ENCODE measurements at places on chromosomes 12 and 14.

DNA sequence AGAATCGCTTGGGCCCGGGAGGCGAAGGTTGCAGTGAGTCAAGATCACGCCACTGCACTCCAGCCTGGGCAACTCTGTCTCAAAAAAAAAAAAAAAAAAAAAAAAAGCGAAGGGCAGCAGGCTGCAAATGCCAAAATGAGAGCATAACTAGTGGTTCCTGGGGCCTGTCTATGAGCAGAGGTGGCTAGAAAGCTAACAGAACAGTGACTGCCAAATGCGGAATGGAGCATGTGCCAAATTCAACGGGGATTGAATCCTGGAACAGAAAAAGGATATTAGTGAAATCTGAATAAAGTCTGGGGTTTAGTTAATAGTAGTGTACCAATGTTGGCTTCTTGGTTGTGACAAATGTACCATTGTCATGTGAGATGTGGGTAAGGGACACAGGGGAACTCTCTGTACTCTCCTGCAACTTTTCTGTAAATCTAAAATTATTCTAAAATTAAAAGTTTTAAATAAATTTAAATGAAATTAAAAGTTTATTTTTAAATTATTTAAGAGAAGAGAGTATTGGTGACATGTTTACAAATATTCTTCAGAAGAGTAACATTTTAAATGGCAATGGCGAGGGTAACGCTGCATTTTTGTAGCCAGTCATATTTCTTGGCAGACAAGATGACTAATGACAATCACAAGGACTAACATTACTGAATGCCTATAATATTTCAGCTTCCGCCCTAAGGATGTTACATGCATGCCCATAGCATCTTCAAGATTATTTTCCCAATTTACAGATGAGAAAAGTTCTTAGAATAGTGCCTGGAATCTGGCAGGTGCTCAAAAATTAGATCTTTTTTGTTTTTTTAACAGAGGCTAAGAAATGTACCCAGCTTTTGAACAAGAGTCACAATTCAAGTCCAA is 28.9 kb upstream of the NUDT4 start:
- no peak for DNase-seq

GRCh38 chr12:105078712-105079570 is 5.3 kb downstream of the ALDH1L2 start:
- no peak for DNase-seq

- DNase-seq, result no peak
These were observed 4.3 kb upstream of the PPP2R5C start for GRCh38 chr14:101757064-101757838.

DNA sequence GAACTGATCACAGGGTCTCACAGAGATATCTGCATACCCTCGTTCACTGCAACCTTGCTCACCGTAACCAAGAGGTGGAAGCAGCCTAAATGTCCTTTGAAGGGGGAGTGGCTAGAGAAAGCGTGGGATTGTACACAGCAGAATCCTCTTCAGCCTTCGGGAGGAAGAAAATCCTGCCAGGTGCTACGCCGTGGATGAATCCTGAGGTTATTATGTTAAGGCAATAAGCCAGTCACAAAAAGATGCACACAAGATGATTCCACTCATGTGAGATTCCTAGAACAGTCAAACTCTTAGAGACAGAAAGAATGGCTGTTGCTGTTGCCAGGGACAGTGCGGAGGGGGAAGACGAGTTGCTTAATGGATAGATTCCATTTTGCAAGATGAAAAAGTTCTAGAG is 39.6 kb upstream of the SFSWAP start:
- no peak for DNase-seq

DNA sequence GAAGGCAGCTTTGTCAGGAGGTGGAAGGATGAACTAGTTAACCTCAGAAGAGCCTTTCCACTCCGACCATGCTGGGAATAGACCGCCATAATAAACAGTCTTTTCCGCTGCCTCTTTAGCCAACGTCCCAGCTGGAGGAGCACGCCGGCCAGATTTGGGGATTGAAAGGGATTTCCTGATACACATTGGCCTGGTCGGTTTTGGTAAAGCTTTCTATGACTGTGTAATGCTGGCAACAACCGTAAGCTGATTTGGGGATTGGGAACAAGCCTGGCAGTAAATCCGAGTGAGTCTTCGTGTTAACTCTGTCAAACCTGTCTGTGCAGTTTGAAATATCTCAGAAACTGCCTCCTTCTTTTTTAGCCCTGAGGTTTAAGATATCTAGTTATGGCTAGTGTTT is 87.0 kb downstream of the DAD1 start:
- no peak for DNase-seq

- DNase-seq, result no peak
These were observed 40.3 kb upstream of the RCOR1 start for GRCh38 chr14:102551995-102552705.

- DNase-seq, result no peak
These were observed 41.0 kb upstream of the FOXJ2 start for GRCh38 chr12:7991535-7991934.

DNA sequence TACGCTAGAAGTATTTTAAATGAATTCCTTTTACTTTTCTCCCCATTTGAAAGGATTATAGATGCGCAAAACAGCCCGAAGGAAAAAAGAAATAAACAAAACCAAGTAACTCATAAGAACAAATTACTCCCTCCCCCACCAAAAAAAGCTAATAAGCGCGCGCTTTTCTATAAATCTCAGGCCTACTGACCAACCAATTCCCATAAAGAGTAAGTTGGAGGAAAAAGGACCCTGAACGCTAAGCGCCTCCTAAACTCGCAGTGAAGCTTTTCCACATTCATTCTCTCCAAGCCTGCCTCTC is 588 bp downstream of the MBIP start:
- no peak for DNase-seq

DNA sequence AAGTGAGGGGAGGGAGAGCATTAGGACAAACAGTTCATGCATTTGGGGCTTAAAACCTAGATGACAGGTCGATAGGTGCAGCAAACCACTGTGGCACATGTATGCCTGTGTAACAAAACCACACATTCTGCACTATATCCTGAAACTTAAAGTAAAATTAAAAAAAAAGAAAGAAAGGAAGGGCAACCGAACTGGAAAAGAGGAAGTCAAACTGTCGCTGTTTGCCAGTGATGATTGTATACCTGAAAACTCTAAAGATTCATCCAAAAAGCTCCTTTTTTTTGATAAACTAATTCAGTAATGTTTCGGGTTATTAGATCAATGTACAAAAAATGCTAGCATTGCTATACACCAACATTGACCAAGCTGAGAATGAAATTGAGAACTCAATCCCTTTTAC is 259.0 kb upstream of the ALG10 start:
- DNase-seq, result no peak

DNA sequence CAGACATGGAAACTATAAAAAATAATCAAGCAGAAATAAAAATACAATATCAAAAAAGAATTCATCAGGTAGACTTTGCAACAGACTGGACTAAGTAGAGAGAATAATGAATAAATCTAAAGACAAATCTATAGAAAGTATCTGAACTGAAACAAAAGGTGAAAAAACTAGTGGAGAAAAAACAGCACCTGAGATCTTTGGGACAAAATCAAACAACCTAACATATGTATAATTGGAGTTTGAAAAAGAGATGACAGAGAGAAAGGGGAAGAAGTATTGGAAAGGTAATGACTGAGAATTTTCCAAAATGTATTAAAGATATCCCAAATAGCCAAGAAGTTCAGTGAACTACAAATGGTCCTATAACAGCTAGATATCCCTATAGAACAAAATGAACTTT is 245.4 kb downstream of the IPO8 start:
- no peak for DNase-seq

GRCh38 chr14:23043754-23044153 is 1.7 kb downstream of the PSMB11 start:
- DNase-seq, result no peak

DNA sequence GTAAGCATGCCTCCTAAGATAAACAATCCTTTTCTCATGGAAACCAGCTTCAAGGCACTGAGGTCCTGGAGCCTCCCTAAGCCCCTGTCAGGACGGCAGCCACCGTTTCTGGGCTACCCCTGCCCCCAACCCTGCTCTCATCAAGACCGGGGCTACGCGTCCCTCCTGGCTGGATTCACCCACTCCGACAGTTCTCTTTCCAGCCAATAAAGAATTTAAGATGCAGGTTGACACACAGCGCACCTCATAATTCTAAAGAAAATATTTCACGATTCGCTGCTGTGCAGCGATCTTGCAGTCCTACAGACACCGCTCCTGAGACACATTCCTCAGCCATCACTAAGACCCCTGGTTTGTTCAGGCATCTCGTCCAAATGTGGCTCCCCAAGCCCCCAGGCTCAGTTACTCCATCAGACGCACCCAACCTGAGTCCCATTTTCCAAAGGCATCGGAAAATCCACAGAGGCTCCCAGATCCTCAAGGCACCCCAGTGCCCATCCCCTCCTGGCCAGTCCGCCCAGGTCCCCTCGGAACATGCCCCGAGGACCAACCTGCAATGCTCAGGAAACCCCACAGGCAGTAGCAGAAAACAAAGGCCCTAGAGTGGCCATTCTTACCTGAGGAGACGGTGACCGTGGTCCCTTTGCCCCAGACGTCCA is 336.3 kb downstream of the TMEM121 start:
- no peak for DNase-seq

GRCh38 chr14:50943943-50944646 is at the start of gene PYGL:
TSS of gene PYGL (minus strand) at chr14:50944483. CDS start at chr14:50944403, 80 bp downstream.
- peak; percentile 40 for DNase-seq

DNA sequence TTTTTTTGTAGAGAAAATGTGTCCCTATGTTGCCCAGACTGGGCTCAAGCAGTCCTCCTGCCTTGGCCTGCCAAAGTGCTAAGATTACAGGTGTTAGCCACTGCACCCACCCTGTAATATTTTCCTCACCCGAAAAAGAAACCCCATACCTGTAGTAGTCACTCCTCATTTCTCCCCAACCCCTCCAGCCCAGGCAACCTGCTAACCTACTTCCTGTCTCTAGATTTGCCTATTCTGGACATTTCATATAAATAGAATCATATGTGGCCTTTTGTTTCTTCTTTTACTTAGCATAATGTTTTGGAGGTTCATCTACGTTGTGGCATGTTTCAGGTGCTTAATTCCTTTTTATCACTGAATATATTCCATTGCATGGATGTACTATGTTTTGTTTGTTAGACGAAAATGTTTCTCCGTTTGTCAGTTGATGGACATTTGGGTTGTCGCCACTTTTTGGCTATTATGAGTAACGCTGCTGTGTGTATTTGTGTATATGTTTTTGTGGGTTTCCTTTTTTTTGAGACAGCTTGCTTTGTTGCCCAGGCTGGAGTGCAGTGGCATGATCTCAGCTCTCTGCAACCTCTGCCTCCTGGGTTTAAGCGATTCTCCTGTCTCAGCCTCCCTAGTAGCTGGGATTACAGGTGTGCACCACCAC is 6.2 kb downstream of the ANKRD13A start:
- DNase-seq, result no peak

DNA sequence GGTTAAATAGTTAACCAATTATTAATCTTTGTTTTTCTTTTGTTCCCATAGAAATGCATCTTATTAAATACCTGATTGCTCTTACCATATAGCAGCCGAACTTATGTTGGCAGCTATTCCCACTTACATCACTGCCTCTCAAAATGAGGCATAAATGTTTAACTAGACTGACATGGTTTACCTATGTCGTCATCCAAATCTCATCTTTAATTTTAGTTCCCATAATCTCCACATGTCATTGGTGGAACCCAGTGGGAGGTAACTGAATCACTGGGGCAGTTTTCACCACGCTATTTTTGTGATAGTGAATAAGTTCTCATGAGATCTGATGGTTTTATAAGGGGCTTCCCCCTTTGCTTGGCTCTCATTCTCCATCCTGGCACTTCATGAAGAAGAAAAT is 499.2 kb upstream of the ATP2B1 start:
- no peak for DNase-seq

DNA sequence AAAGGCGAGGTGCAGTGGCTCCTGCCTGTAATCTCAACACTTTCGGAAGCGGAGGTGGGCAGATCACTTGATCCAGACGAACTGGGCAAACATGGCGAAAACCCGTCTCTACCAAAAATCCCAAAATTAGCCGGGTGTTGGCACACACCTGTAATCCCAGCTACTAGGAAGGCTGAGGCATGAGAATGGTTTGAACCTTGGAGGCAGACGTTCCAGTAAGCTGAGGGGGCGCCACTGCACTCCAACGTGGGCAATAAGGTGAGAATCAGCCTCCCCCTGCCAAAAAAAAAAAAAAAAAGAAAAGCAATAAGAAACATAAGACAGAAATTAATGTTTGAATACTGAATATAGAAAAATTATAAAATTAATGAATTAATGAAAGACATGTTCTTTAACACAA is 928.7 kb downstream of the LRFN5 start:
- DNase-seq, result no peak

- DNase-seq, result no peak
These were observed 155.0 kb upstream of the C14orf180 start for GRCh38 chr14:104424406-104425072.

DNA sequence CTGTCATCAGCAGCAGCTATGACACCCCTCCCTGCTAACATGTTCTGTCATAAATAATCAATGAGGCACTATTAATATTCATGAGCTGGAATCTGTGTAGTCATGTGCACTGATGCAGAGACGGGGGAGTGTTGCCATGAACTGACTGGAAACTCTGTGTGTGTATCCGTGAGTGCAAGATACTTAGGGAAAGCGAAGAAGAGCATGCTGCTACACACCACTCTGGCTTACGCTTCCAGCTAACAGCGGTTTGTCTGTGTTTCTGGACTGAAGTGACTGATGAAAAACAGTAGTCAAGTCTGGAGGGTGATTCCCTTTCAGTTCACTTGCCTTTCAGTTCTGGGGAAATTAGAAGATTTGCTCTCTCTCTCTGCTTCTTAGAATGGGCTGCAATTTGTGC is 249.4 kb downstream of the PDZRN4 start:
- no peak for DNase-seq

GRCh38 chr14:79596551-79596950 is 614.8 kb downstream of the DIO2 start:
- DNase-seq, result no peak

GRCh38 chr14:36467332-36467731 is 52.7 kb downstream of the NKX2-1 start:
- DNase-seq, result no peak
